Right cardiac atrium (tissue), 5 donors: ENCODE measurements at places on chromosomes 4 and X. TPM values are rescaled to one million over a fixed set of nuclear protein-coding genes. Genes with fewer than 3 reads are reported as not detected.

FAM50A gene
- 88.7 TPM for polyA plus RNA-seq

CC2D2A gene
- 13.0 TPM for polyA plus RNA-seq

REELD1 gene
- 0.18 TPM for polyA plus RNA-seq

PRRG1 gene
- 6.1 TPM for polyA plus RNA-seq

SLC49A3 gene
- polyA plus RNA-seq, result 10.6 TPM

MGARP gene
- 7.1 TPM for polyA plus RNA-seq

XK gene
- 3.4 TPM for polyA plus RNA-seq

PLXNA3 gene
- 12.2 TPM for polyA plus RNA-seq

SATL1 gene
- 0.14 TPM for polyA plus RNA-seq

TLL1 gene
- 0.52 TPM for polyA plus RNA-seq

PCDH19 gene
- polyA plus RNA-seq, result 0.25 TPM

TEX28 gene
- not detected for polyA plus RNA-seq

POLA1 gene
- polyA plus RNA-seq, result 3.6 TPM

XAGE1A gene
- not detected for polyA plus RNA-seq

JADE3 gene
- polyA plus RNA-seq, result 2.5 TPM

OPHN1 gene
- polyA plus RNA-seq, result 1.1 TPM

GPR173 gene
- polyA plus RNA-seq, result 1.00 TPM

ASMT gene
- polyA plus RNA-seq, result not detected

ARMCX1 gene
- polyA plus RNA-seq, result 31.2 TPM

SLC10A4 gene
- polyA plus RNA-seq, result 0.09 TPM

XAGE2 gene
- polyA plus RNA-seq, result not detected

CLGN gene
- polyA plus RNA-seq, result 86.5 TPM

ZNF674 gene
- polyA plus RNA-seq, result 1.4 TPM

ARHGAP6 gene
- polyA plus RNA-seq, result 2.3 TPM

PPP1R2C gene
- polyA plus RNA-seq, result not detected

RAPGEF2 gene
- 10.6 TPM for polyA plus RNA-seq

POU3F4 gene
- not detected for polyA plus RNA-seq

CFAP47 gene
- not detected for polyA plus RNA-seq

CSN1S1 gene
- not detected for polyA plus RNA-seq

NUP54 gene
- polyA plus RNA-seq, result 11.7 TPM

FRAS1 gene
- polyA plus RNA-seq, result 1.1 TPM

SOWAHB gene
- not detected for polyA plus RNA-seq

F8A3 gene
- 0.09 TPM for polyA plus RNA-seq

ODAPH gene
- not detected for polyA plus RNA-seq

LGI2 gene
- 2.4 TPM for polyA plus RNA-seq

PCSK1N gene
- 9.6 TPM for polyA plus RNA-seq

ASB9 gene
- polyA plus RNA-seq, result 0.91 TPM

CCDC110 gene
- polyA plus RNA-seq, result 1.3 TPM

TMEM150C gene
- 13.6 TPM for polyA plus RNA-seq

FAM184B gene
- polyA plus RNA-seq, result 0.05 TPM

MFSD8 gene
- 5.9 TPM for polyA plus RNA-seq

FAM47A gene
- not detected for polyA plus RNA-seq

RAI2 gene
- 40.1 TPM for polyA plus RNA-seq

RAB41 gene
- polyA plus RNA-seq, result not detected

LPAR4 gene
- 0.14 TPM for polyA plus RNA-seq

LRAT gene
- 0.02 TPM for polyA plus RNA-seq

RAP2C gene
- polyA plus RNA-seq, result 9.8 TPM

ZCCHC12 gene
- polyA plus RNA-seq, result 0.05 TPM

COX7B gene
- 5,401 TPM for polyA plus RNA-seq

NLGN4X gene
- polyA plus RNA-seq, result 2.4 TPM

MAML3 gene
- polyA plus RNA-seq, result 1.6 TPM

TGIF2LX gene
- polyA plus RNA-seq, result not detected

EXOC1L gene
- 0.11 TPM for polyA plus RNA-seq

FOXR2 gene
- polyA plus RNA-seq, result not detected

SPANXA2 gene
- not detected for polyA plus RNA-seq
